CD14-positive monocyte (primary cell): ENCODE measurements at places on chromosomes 2 and 18. TPM values are rescaled to one million over a fixed set of nuclear protein-coding genes. Genes with fewer than 3 reads are reported as not detected.
A peak's percentile ranks its signal among the peaks of the same experiment; 100 is the strongest.

Gene LIPG
- polyA plus RNA-seq: not detected in 2 replicates

Gene CFC1
- not detected in 2 replicates for polyA plus RNA-seq

Gene PAIP2B
- polyA plus RNA-seq: 0.17 TPM

Gene RAB11FIP5
- polyA plus RNA-seq: 0.61 and 0.64 TPM in 2 replicates

Gene FOXD4L1
- polyA plus RNA-seq: not detected

Gene GRHL1
- 0.04 and 0.08 TPM in 2 replicates for polyA plus RNA-seq

DNA sequence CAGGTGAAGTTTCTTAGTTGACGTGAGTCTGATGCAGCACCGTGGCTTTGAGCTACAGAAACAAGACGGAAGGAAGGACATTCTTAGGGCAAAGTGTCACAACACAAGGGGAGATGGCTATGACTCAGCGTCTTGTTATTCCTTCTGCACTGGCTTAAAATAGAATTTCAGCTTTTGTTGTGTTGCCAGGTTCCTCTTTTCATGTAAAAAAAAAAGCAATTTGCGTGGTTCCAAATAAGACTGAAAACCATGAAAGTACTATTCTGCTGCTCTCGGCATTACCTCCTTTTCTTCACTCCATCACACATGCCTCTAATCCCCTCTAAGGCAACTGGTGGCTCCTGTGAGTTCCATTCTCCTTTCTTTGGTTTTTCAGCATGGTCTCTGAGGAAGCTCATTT lies 150.1 kb downstream of the ANTXR1 start:
- H3K27ac ChIP-seq: peak overlapping the region; percentile 83
- peak; percentile 94 for DNase-seq
- no peaks in the 10 kb centered on the region for H3K27me3 ChIP-seq
- H3K4me3 ChIP-seq: peak overlapping the region; percentile 57

GRCh38 chr2:128606837-128607236 lies 288.2 kb upstream of the HS6ST1 start:
- H3K27ac ChIP-seq: no peak overlapping the region
- H3K27me3 ChIP-seq: no peaks in the 10 kb centered on the region
- peaks cover 10% of the 10 kb centered on the region for H3K4me1 ChIP-seq
- H3K36me3 ChIP-seq: no peaks in the 10 kb centered on the region

DNA sequence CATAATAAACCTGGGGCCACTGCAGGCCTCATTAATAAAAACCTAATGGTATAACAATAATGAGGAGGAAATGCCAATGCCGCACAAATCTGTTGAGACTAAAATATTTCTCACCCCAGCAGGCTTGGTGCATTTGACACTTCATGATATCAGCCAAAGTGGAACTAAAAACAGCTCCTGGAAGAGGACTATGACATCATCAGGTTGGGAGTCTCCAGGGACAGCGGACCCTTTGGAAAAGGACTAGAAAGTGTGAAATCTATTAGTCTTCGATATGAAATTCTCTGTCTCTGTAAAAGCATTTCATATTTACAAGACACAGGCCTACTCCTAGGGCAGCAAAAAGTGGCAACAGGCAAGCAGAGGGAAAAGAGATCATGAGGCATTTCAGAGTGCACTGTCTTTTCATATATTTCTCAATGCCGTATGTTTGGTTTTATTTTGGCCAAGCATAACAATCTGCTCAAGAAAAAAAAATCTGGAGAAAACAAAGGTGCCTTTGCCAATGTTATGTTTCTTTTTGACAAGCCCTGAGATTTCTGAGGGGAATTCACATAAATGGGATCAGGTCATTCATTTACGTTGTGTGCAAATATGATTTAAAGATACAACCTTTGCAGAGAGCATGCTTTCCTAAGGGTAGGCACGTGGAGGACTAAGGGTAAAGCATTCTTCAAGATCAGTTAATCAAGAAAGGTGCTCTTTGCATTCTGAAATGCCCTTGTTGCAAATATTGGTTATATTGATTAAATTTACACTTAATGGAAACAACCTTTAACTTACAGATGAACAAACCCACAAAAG lies 580.9 kb upstream of the TMEFF2 start:
- no peaks in the 10 kb centered on the region for H3K4me1 ChIP-seq
- no peak overlapping the region for H3K27ac ChIP-seq
- DNase-seq: no peak
- H3K36me3 ChIP-seq: no peaks in the 10 kb centered on the region
- H3K4me3 ChIP-seq: no peak overlapping the region

- no peaks in the 10 kb centered on the region for H3K4me1 ChIP-seq
- no peaks in the 10 kb centered on the region for H3K27me3 ChIP-seq
- no peak for DNase-seq
- H3K4me3 ChIP-seq: no peak overlapping the region
Measured at GRCh38 chr18:7585276-7585670, 18.2 kb downstream of the PTPRM start.

DNA sequence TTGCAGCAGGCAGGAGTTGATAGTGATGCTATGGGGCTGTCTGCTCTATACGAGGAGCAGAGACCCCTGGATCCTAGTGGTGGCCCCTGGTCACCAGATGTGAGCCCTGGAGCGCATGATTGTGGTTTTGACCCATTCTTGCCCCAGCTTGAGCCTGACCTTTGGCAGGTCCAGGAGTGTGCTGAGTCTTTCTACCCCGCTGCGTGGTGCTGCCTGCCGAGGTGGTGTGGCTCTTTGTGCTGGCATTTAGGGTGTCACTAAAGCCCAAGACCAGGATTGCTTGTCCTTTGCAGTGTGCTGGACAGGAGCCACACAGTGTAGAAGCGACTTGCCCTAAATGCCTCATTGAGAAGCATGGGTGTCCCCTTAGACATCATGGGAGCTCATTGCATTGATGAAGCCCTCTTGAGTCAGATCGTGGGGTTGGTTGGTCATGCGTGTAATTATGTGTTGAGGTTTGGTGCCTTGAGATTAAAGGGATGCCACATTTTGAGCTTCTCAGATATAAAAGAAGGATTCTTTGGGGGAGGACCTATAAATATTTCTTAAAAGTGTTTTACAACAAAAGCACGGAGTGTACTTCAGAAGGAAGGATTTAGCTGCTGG lies 88.3 kb downstream of the AGAP1 start:
- H3K27ac ChIP-seq: no peak overlapping the region
- no peaks in the 10 kb centered on the region for H3K27me3 ChIP-seq
- H3K4me3 ChIP-seq: no peak overlapping the region
- no peak for DNase-seq
- no peaks in the 10 kb centered on the region for H3K4me1 ChIP-seq

- no peaks in the 10 kb centered on the region for H3K36me3 ChIP-seq
- DNase-seq: no peak
- H3K27ac ChIP-seq: no peak overlapping the region
- no peak overlapping the region for H3K4me3 ChIP-seq
- no peaks in the 10 kb centered on the region for H3K27me3 ChIP-seq
Measured at GRCh38 chr2:101974663-101975062, 17.1 kb upstream of the IL1R2 start.

DNA sequence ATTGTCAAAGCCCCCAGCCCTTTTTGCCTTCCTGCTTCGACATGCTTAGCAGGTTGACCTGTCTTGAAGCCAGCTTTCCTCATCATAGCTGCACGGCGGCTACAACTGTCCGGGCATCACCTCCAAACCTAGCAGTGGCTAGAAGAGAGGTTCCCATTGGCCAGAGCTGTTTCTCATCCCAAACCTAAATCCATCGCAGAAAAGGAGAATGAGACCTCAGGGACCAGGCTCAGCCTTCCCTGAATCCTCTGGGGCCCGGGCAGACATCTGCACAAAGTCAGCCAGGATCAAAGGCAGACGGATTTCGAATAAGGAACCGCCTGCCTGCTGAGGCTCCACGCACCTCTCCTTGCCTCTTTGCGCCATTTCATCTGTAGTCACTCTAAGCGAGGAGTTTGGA lies 101.7 kb upstream of the SLC66A3 start:
- no peaks in the 10 kb centered on the region for H3K36me3 ChIP-seq

DNA sequence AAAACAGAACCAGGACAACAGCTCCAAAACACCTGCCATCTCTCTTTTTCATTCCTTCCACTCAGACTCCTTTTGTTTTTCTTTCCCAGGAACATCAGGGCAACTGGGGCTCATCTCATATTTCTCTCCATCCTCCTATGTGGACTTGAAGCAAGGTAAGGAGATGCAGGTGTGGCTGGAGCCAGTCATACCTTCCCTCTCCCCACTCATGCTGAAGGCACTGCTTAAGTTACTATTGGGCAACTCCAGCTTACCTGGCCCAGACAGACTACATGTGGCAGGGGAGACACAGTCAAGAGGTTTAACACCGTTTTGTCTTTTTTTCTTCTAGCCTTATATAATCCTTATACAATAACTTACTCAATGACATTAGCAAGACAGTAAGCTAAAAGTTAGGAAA lies 38.4 kb downstream of the LAMA1 start:
- no peak for DNase-seq
- no peaks in the 10 kb centered on the region for H3K4me1 ChIP-seq
- H3K36me3 ChIP-seq: no peaks in the 10 kb centered on the region
- H3K27me3 ChIP-seq: no peaks in the 10 kb centered on the region
- no peak overlapping the region for H3K4me3 ChIP-seq
